ENCODE measurements at places on chromosomes 5 and 9. TPM values are rescaled to one million over a fixed set of nuclear protein-coding genes. Genes with fewer than 3 reads are reported as not detected.

- no peaks in the 10 kb centered on the region for H3K27me3 ChIP-seq
- H3K27ac ChIP-seq, result peak overlapping the region; percentile 82
- peak; percentile 62 for DNase-seq
- peaks cover 8% of the 10 kb centered on the region for H3K4me1 ChIP-seq
- no peaks in the 10 kb centered on the region for H3K36me3 ChIP-seq
These were observed 1.6 kb downstream of the BASP1 start for GRCh38 chr5:17219006-17219422.

GRCh38 chr5:113269023-113269997 is 165.5 kb downstream of the TSSK1B start:
- H3K27me3 ChIP-seq, result no peaks in the 10 kb centered on the region
- H3K4me1 ChIP-seq, result peaks cover 2% of the 10 kb centered on the region
- H3K27ac ChIP-seq, result no peak overlapping the region
- H3K4me3 ChIP-seq, result no peak overlapping the region
- DNase-seq, result no peak

Gene TLR4
- 34.6 TPM for total RNA-seq

GRCh38 chr5:162654661-162655405 is 587.3 kb downstream of the GABRG2 start:
- no peak overlapping the region for H3K4me3 ChIP-seq
- no peaks in the 10 kb centered on the region for H3K27me3 ChIP-seq
- no peak for DNase-seq
- H3K36me3 ChIP-seq, result no peaks in the 10 kb centered on the region
- H3K4me1 ChIP-seq, result no peaks in the 10 kb centered on the region
- H3K27ac ChIP-seq, result no peak overlapping the region

Gene PCDHGA12
- total RNA-seq, result 10.7 TPM

Gene PDZD2
- total RNA-seq, result 22.1 TPM

- H3K4me1 ChIP-seq, result peaks cover 16% of the 10 kb centered on the region
- DNase-seq, result no peak
- H3K27ac ChIP-seq, result no peak overlapping the region
- H3K36me3 ChIP-seq, result peaks cover 21% of the 10 kb centered on the region
These were observed 15.0 kb downstream of the S1PR3 start for GRCh38 chr9:89006267-89006666.

- H3K4me1 ChIP-seq, result no peaks in the 10 kb centered on the region
- H3K36me3 ChIP-seq, result peaks cover 2% of the 10 kb centered on the region
- H3K27me3 ChIP-seq, result no peaks in the 10 kb centered on the region
- no peak overlapping the region for H3K4me3 ChIP-seq
- DNase-seq, result no peak
- H3K27ac ChIP-seq, result no peak overlapping the region
These were observed 20.0 kb downstream of the CEMIP2 start for GRCh38 chr9:71748280-71748743.

DNA sequence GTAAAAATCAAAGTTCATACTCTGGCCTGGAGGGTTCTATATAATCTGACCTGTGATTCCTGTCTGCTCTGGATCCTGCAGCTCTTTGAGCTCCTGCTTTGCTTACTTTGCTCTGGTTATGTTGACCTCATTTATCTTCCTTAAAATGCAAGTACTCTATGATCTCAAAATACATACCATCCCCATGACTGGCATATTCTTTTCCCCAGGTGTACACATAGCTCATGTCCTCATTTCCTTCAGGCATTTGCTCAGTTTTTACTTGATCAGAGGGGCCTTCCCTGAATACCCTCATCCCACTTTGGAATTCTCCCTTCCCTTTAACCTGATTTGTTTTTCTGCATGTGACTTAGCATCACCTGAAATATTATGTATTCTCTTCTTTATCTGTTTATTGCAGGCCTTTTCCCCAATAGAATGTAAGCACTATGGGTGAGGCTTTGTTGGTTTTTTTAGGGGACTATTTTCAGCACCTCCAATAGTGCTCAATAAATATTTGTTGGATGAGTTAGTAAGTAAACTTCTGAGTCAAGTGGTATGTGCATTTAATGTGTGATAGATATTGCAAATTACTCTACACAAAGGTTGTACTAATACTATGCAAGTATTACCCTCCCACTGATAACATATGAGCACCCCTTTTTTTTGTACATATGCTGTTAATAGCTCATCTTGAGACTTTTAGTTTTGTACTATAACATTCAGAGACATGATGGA is 211.5 kb downstream of the NMUR2 start:
- no peaks in the 10 kb centered on the region for H3K36me3 ChIP-seq
- no peak overlapping the region for H3K4me3 ChIP-seq
- H3K27me3 ChIP-seq, result no peaks in the 10 kb centered on the region
- H3K27ac ChIP-seq, result no peak overlapping the region
- H3K4me1 ChIP-seq, result no peaks in the 10 kb centered on the region
- DNase-seq, result no peak

DNA sequence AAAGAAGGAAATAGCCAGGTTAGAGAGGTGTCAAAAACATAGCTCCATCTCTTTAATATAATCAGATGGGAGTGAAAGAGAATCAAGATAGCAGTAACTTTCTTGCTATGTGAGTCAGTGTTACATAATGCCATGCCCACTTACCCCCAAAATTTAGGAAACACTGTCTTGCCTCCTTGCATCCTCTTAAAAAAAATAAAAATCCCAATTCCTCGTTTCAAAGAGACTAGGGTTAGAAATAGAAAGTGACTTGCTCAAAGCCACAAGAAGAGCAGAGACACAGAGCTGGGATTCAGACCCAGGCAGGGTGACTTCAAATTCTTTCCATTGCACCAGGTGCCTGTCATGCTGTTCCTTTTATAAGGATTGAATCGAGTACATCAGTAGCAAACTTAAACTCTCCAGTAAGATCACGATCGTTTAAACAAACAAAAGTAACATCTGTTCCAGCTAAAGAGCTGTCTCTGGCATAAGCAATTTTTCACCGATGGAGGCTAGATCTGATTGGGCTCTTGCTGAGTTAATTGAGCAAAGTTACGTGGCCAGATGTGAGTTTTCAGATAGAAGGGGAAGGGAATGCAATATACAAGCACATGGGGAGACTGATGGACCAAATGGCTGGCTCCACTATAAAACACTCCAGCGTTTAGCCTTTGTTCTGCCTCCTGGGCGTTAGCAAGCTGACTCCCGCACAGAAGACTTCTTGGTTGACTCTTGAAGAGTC is 176.9 kb downstream of the PALM2AKAP2 start:
- no peaks in the 10 kb centered on the region for H3K36me3 ChIP-seq
- peak; percentile 41 for DNase-seq
- H3K27me3 ChIP-seq, result no peaks in the 10 kb centered on the region
- no peak overlapping the region for H3K4me3 ChIP-seq
- H3K4me1 ChIP-seq, result no peaks in the 10 kb centered on the region

Gene KYAT1
- total RNA-seq, result 12.1 TPM

Gene HAPLN1
- total RNA-seq, result 28.4 TPM

- H3K4me3 ChIP-seq, result no peak overlapping the region
- peaks cover 50% of the 10 kb centered on the region for H3K36me3 ChIP-seq
- peak overlapping the region; percentile 10 for H3K27ac ChIP-seq
- no peak for DNase-seq
These were observed 52.7 kb downstream of the RXRA start for GRCh38 chr9:134378901-134379338.

DNA sequence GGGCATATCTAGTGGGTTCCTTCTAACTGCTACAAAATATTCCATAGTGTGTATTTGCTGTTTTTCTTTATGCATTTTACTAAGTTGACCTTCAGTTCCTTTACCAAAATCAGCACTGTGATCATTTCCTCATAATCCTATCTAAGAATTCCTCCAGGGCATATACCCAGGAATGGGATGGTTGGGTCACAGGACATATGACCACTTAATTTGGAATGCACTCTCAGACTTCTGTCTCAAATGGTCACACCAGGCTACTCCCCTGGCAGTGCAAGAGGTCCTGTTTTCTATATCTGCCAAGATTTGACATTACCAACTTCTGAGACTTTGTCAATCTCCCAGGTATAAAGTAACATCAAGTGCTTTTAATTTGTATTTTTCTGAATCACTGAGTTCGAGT is 63.9 kb downstream of the ADAMTS12 start:
- H3K36me3 ChIP-seq, result no peaks in the 10 kb centered on the region
- H3K4me3 ChIP-seq, result no peak overlapping the region
- H3K27me3 ChIP-seq, result no peaks in the 10 kb centered on the region
- no peak overlapping the region for H3K27ac ChIP-seq
- no peaks in the 10 kb centered on the region for H3K4me1 ChIP-seq
- DNase-seq, result no peak

- H3K27me3 ChIP-seq, result peaks cover 5% of the 10 kb centered on the region
- peak overlapping the region; percentile 63 for H3K4me3 ChIP-seq
- no peaks in the 10 kb centered on the region for H3K36me3 ChIP-seq
These were observed 20.1 kb upstream of the MARCHF6 start for GRCh38 chr5:10333154-10334006.

Gene SPATA9
- total RNA-seq, result 0.40 TPM

DNA sequence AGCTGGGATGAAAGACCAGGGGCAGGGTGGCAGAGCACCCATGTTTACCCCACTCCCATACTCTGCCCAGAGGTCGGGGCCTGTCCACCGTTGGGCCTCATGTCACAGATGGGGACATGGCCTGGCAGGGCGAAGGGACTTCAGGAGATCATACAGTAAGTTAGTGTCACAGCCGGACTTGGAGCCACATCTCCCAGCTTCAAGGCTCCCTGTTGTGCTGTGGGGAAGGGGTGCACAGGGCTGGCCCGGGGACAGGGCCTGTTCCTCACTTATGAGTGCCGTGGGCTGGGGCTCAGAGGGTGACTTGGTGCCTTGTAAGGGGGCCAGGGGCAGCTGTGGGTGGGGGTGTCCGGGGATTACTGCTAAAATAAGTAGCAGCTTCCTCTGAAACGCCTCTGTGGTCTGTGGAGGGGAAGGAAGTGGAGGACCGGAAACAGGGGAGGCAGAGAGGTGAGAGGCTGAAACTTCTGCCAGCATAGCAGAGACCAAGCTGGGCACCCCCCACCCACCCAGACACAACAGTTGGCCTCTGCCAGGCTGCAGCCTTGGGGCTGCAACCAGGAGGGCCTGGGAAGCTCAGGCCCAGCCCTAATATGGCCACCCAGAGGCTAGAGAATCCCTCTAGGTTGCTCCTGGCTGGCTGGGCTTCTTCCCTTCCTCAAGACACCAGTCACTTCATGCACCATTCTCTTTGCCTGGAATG is 41.1 kb upstream of the NEK6 start:
- H3K27ac ChIP-seq, result peak overlapping the region; percentile 7
- peaks cover 54% of the 10 kb centered on the region for H3K4me1 ChIP-seq
- H3K4me3 ChIP-seq, result no peak overlapping the region
- no peak for DNase-seq
- H3K27me3 ChIP-seq, result no peaks in the 10 kb centered on the region

Gene NUTM2G
- not detected for total RNA-seq

GRCh38 chr9:89065921-89066320 is 74.7 kb downstream of the S1PR3 start:
- peaks cover 18% of the 10 kb centered on the region for H3K36me3 ChIP-seq
- no peak overlapping the region for H3K27ac ChIP-seq
- H3K4me3 ChIP-seq, result no peak overlapping the region

GRCh38 chr9:114081441-114082016 is 3.4 kb upstream of the AMBP start:
- H3K27ac ChIP-seq, result no peak overlapping the region
- H3K4me1 ChIP-seq, result peaks cover 9% of the 10 kb centered on the region
- no peaks in the 10 kb centered on the region for H3K27me3 ChIP-seq
- no peak overlapping the region for H3K4me3 ChIP-seq
- no peaks in the 10 kb centered on the region for H3K36me3 ChIP-seq

Gene DOK3
- 5.6 TPM for total RNA-seq

GRCh38 chr5:88854769-88855168 is 28.2 kb downstream of the MEF2C start:
- no peak overlapping the region for H3K27ac ChIP-seq
- no peaks in the 10 kb centered on the region for H3K36me3 ChIP-seq
- no peaks in the 10 kb centered on the region for H3K4me1 ChIP-seq
- no peak for DNase-seq

DNA sequence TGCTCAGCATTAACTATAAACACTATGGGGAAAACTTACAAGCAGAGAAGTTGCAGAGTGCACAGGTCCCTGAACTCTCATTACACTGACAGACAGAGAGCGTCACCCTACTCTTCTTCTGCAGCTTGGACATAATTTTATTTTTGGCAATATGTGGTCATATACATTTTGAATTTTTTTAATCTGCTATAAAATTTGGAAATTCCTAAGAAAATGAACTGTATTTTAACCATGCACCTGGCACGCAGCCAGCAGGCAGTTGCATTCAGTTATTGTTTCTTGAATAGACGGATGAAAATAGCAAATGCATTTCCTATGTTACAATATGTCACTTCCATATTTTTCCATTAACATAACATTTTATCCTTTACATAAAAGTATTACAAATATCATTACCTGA is 100.2 kb downstream of the SLC25A46 start:
- H3K36me3 ChIP-seq, result no peaks in the 10 kb centered on the region
- no peaks in the 10 kb centered on the region for H3K4me1 ChIP-seq
- H3K27ac ChIP-seq, result no peak overlapping the region

Gene PARP8
- 20.3 TPM for total RNA-seq

- peaks cover 3% of the 10 kb centered on the region for H3K36me3 ChIP-seq
- DNase-seq, result no peak
- no peak overlapping the region for H3K4me3 ChIP-seq
- H3K4me1 ChIP-seq, result no peaks in the 10 kb centered on the region
- no peak overlapping the region for H3K27ac ChIP-seq
These were observed 13.8 kb downstream of the INVS start for GRCh38 chr9:100112677-100113336.

- no peak overlapping the region for H3K27ac ChIP-seq
These were observed 102.4 kb downstream of the ROR2 start for GRCh38 chr9:91847581-91848091.

DNA sequence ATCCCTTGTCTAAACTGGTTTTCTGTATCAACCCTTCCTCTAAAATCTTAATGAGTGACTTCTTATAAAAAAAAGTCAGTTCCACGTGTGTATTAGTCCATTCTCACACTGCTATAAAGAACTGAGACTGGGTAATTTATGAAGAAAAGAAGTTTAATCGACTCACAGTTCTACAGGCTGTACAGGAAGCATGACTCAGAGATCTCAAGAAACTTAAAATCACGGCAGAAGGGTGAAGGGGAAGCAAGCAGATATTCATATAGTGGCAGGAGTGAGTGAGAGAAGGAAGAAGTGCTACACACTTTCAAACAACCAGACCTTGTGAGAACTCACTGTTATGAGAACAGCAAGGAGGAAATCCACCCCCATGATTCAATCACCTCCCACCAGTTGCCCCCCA is 307.8 kb upstream of the ARRDC3 start:
- no peaks in the 10 kb centered on the region for H3K4me1 ChIP-seq
- H3K27me3 ChIP-seq, result no peaks in the 10 kb centered on the region
- H3K27ac ChIP-seq, result no peak overlapping the region
- H3K36me3 ChIP-seq, result no peaks in the 10 kb centered on the region
- no peak overlapping the region for H3K4me3 ChIP-seq

DNA sequence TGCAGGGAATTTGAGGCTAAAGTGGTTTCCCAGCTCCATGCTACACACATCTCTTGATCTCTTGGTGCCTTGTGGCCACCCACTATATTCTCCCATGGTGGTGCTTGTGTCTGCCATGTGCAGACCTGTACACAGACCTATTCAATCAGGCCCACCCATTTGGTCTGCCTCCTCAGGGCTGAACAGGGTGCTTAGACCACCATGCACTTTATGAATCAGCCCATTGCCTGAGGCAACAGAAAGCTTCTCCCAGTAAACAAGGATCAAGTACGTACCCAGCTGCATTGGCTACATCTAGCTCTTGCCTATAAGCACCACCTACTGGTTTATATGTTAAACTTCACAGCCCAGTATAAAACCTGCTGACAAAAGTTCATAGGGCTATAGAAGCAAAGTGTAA is 664.3 kb upstream of the EDIL3 start:
- H3K27me3 ChIP-seq, result no peaks in the 10 kb centered on the region
- H3K4me3 ChIP-seq, result no peak overlapping the region
- no peaks in the 10 kb centered on the region for H3K36me3 ChIP-seq
- DNase-seq, result peak; percentile 47
- H3K4me1 ChIP-seq, result no peaks in the 10 kb centered on the region
